ENCODE measurements at places on chromosomes 7 and 10.

GRCh38 chr7:151198945-151199848 lies 11.1 kb downstream of the H2BK1 start:
- no peak for DNase-seq

DNA sequence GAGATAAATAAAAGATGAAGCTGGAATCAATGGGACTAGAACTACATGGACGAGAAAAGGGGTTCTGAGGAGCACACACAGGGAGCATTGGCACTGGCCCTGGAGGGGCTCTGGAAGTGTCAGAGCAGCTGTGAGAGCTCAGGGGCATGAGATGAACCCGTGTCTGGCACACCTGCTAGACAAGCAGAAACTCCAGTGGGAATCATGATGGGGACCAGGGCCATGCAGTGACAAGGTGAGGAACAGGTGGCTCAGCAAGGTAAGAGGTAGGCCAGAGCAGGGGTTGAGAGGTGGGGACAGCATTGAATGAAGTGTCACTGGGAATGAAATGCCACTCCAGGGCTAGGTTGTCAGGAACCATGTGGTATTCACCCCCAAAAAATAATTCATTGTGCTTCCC lies 588.5 kb downstream of the GRID1 start:
- no peak for DNase-seq

GRCh38 chr10:131448171-131448570 lies 136.7 kb upstream of the TCERG1L start:
- no peak for DNase-seq

- no peak for DNase-seq
Observed at GRCh38 chr7:116683786-116684185, 11.8 kb downstream of the MET start.

DNA sequence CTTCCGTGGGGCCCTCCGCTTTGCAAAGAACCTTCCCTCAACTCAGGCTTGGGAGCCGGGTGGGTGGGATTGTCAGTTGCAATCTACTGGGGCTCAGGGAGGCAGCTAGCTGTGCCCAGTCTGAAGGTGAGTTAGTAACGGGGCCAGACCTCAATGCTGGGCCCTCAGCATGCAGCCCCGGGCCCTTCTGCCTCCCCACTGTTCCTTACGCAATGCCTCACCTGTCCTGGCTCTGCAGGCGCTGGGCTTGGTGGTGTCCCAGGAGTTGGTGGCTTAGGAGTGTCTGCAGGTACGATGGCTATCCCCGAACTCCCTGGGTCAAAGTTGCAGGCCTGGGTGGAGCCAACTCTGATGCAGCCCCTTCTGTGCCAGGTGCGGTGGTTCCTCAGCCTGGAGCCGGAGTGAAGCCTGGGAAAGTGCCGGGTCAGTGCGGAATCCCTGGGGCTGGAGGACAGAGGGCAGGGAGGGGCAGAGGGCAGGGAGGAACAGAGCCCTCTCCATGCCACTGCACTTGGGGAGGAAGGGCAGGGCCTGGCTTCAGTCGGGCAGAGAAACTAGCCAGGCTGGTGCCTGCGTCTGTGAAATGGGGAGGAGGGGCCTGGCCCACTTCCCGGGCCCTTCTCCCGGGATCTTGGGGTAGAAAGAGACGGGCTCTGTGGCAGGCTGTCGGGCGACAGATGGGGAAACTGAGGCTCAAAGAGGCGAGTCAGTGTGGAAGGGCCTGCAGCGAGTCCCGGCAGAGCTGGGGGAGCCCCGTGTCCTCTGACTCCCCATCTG lies 15.0 kb downstream of the ELN start:
- DNase-seq = no peak
